ENCODE measurements at places on chromosomes 16 and 17. TPM values are rescaled to one million over a fixed set of nuclear protein-coding genes. Genes with fewer than 3 reads are reported as not detected.
A peak's percentile ranks its signal among the peaks of the same experiment; 100 is the strongest.

GRCh38 chr17:77174928-77175661 is 34.3 kb downstream of the SEC14L1 start:
- no peak for DNase-seq

DNA sequence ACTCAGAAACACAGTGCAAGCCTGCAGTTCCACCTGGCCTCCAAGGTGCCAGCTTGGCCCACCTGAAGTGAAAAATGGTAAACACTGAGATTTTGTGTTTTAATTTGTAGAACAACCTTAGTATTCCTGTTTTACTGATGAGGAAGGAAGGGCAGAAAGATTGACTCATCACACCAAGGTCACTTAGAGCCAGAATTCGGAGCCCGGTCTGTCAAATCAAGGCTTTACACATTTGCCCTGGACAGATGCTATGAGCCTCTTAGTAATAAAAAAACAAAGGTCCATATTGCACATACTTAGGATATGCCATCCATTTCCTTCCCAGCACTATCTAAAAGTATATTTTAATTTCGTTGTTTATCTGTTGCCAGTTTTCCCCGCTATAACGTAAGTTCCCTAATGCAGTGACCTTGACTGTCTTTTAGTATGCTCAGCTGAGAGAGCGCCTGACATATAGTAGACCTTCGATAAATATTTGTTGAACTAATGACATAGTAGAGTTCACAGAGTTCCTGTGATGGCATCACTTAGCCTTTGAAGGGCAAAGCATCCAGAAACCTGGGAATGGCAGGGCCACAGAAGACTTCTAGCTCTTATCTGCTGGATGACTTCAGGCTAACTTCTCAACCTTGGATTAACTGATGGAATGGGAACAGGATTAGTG is 7.2 kb upstream of the TBKBP1 start:
- no peak for DNase-seq

DNA sequence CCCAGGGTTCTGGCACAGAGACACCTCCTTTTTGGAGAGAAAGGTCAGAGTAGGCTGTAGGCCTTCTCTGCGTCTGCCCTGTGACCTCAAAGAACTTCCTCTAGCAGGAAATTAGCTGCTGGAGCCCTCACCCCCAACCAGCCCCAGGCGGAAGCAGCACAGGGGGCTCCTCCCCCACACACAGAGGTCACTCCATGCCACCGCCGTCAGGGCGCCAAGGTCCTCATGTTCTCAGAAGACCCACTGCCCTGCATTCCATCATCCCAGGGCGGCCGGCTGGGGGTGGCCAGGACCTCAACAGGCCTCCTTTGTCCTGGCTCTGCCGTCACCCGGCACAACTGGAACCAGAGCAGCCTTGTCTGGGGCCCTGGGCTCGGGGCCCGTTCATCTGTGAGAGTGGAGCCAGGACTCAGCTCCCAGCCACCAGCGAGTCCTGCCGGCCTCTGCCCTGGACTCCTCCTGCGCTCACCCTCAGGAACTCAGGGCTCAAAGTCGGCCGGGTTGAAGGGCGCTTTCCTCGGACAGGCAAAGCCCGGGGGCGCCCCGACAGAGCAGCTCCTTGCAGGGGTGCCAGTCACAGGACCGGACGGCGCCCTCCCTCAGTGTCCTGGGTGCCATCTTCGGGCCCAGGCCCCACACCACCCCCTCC is 1.2 kb downstream of the TMC6 start:
- DNase-seq: no peak

DNA sequence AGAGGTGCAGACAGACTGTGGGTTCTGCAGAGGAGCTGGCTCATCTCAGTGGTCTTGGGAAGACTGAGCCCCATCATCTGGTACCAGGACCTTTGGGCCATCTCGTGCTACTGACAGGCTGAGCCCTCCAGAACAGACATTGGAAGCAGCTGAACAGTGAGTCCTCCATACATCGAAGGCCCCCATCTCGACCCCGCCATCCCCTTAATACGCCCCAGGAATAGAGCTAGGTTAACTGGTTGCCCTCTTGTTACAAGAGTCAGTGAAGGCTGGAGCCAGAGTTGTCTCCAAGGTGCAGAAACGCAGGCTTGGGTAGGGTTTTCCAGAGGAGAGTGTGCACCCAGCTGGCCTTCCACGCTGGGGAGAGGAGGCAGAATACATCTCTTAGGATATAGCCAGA is 76.0 kb downstream of the N4BP1 start:
- DNase-seq: no peak

GRCh38 chr17:57422574-57423164 is 166.3 kb downstream of the MSI2 start:
- DNase-seq: peak; percentile 96

- no peak for DNase-seq
Observed at GRCh38 chr17:15245054-15245453, 20.1 kb downstream of the PMP22 start.

- no peak for DNase-seq
Observed at GRCh38 chr16:29747947-29748759, 2.4 kb upstream of the C16orf54 start.

DNA sequence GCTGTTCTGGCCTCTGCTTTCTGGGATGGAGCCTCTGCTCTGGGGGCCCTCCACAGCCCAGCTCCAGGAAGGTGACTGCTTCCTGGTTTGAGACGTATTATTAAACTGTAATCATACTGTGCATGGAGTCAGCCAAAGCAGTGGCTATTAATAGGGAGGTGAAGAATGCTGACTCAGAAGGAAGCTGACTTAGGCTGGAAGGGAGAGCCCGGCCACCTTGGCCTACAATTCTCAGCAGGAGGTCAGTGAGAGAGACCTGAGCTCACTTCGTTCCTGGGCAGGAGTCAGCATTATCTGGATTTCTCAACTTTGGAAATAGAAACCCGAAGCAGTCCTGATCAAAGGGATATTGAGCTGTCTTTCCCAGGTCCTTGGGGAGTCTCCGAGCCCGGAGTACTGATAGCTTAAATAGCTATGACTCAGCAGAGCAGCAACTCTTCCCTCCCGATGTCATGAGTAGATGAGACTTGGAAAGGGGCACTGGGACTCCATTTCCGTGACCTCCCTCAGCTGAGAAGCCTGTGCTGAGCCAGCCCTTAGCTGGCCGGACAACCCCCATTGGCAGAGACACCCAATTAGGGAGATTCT is 91.8 kb downstream of the YPEL2 start:
- peak; percentile 64 for DNase-seq

GRCh38 chr16:3959148-3959547 is 78.6 kb upstream of the CREBBP start:
- DNase-seq: peak; percentile 91

DNA sequence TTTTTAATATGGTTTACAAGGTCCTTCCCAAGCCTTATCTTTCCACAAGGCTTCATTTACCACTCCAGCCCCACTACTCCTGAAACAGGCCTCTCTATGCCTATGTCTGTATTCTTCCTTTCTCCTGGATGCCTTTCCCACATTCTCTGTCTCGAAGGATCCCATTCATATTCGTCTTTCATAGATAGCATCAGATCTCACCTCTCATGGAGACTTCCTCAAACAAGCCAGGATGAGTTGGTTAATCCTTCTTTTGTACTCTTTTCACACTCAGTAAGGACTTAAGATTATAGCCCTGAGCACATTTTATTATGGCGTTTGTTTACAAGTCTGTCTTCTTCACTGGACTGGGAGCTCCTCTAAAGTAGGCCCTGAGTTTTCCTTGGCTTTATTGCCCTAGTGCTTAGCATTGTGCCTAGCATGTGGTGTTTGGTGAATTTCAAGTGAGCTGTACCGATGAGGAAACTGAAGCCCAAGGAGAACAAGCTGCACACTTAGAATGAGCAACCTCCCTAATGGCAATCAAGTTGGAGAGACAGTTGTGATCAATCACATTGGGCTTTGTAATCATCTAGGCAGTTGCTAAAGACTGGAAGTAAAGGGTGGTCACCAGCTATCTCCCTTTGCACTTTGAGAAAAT is 10.0 kb upstream of the TBX4 start:
- DNase-seq: no peak

DNA sequence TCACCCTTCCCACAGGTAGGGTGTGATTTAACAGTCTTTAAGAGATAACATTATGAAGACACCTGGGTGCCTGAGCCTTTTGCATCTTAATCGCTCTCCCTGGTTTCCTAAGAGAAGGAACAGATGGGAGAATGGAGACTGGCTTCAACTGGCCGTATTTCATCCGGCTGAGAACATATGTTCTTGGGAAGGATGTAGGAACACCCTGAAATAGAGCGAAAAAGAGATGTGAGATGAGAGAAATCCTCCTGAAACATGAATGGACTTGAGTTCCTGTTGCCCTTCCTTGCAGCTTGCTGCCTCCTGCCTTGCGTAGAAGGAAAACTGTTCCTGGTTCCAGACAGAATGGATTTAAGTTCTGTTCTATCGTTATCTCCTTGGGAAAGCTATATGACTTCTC is 385.4 kb upstream of the RBFOX1 start:
- no peak for DNase-seq

DNA sequence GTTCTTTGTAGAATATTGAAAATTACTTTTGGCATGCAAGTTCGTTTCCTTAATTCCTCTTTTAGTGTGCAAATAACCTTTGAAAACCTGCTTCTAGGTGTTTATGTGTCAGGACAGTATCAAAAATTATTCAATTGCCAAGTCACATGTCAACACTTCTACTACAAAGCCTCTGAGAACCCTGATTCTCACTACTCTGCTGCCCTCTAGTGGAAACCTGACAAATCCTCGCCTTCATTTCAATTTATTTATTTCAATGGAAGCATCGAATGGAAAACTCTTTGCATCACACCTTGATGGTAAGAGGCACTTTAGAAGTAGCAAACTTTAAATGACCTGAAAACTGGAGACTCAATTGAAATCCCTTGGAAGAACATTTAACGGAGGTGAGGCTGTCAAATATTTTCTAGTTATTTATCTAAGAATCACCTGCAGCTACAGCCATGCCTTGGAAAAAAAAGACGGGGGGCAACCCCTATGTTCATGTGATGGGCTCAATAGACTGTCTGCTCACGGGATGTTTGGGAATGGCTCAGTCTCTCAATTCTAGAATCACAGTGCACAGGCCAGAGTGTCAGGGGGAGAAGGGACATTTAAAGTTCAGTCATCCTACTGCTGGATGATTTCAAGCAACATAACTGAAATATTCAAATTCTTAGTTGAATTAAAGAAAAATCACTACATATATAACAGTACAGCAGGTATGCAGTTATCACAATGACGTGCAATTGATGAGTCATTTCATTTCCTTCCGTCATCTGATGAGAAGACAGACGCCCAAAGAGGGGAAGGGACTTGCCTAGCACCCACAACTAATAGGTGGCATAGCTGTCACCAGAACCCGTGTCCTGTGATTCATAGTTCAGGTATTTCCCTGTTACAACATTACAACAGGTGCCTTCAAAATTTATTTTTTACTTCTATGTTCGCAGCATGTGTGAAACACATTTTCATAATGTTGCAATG is 563.9 kb downstream of the TOX3 start:
- DNase-seq: peak; percentile 82

DNA sequence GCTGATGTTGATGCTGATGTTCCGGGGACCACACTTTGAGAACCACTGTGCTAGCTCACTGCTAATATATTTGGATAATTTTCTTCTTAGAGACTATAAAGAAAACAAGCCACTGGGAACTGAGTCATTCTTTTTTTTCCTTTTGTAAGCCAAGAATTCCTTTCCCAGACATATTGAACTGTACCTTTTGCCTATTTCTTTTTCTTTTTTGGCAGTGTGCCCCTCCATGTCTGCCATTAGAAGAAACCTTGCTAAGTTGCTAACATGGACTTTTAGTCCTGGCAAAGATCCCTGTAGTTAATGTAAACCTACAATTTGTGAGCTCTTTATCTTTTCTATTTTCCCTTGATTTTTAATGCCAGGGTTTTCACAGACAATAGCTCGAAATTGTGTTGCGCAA is 17.3 kb upstream of the ERCC4 start:
- DNase-seq: no peak

DNA sequence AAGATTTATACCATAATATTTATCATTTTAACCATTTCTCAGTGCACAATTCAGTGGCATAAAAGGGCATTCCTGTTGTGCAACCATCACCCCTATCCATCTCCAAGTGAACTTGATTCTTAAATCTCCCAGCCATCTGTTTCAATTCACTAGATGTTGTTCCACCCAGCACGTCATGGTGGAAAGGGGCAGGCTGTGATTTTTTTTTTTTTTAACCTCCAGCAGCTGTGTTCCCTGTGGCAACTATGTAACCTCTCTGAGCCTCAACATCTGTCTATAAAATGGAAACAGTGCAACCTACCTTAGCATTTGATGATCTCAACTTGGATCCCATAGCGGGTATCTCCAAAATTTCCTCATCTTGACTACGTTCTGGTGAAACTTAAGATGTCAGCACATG is 604.5 kb downstream of the WWOX start:
- no peak for DNase-seq

DNA sequence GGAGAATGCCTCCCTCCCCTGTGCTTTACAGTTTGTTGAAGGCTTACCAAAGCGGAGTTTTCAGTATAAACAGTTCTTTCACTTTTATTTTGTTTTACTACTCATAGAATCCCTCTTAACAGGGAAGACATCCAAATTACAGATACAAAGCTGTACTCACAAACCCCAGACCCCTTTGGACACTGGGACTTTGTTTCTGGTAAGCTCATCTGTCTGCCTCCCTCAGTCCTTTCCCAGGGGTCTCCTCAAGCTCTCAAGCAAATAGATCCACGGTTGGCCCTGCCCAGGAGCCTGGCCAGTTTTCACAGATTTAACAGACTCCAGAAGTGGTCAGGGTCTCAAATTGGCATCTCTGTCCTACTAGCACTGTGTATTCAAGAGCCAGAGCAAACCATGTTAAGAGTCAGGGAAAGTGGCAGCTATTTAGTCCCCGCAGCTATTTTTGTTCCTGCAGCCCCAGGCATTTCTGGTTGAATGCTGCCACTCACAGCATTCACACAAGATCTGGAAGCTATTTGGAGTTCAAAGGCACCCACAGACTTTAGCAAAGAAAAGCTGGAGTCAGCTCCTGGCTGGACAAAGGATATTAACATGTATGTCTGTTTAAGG is 54.2 kb downstream of the TMEM100 start:
- no peak for DNase-seq

GRCh38 chr16:79003026-79003609 is 597.4 kb downstream of the MAF start:
- no peak for DNase-seq

The AANAT gene
- not detected for total RNA-seq

The TPSG1 gene
- 4.3 TPM for total RNA-seq

The CD7 gene
- total RNA-seq: not detected

The NGFR gene
- total RNA-seq: 2.3 TPM

The PRDM7 gene
- total RNA-seq: not detected

The KRTAP9-2 gene
- not detected for total RNA-seq

The IL32 gene
- 113 TPM for total RNA-seq

The CBLN1 gene
- total RNA-seq: not detected

The HEATR9 gene
- not detected for total RNA-seq

The GPR139 gene
- total RNA-seq: not detected

The GUCY2D gene
- not detected for total RNA-seq

The APOBR gene
- total RNA-seq: not detected

The SDR42E2 gene
- not detected for total RNA-seq

The ZNF469 gene
- total RNA-seq: 0.91 TPM

The NXN gene
- total RNA-seq: 4.6 TPM

Data from A172 (cell line).